ENCODE measurements at places on chromosomes 3 and 15.

- DNase-seq, result no peak
Observed at GRCh38 chr3:15787941-15788340, 9.8 kb downstream of the ANKRD28 start.

DNA sequence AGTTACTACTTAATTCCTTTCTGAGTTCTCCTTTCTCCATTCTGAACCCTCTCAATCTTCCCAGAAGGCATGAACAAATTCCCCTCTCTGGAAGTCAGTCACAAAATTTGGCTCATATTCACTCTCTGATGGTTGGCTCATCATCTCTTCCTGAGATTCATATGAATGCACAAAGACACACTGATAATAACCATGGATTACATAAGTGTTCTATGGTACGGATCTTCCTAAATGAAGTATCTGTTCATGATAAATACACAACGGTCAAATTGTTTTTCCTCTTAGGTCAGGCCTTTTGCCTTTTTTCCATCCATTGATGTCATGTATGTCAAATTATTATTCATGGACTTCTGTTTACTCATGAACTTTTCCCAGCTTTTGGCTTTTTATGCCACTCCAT is 162.6 kb downstream of the P2RY1 start:
- DNase-seq, result no peak

- DNase-seq, result no peak
Observed at GRCh38 chr15:63238171-63238570, 39.2 kb upstream of the APH1B start.

GRCh38 chr3:171607452-171607851 is 147.2 kb upstream of the TNIK start:
- DNase-seq, result no peak

DNA sequence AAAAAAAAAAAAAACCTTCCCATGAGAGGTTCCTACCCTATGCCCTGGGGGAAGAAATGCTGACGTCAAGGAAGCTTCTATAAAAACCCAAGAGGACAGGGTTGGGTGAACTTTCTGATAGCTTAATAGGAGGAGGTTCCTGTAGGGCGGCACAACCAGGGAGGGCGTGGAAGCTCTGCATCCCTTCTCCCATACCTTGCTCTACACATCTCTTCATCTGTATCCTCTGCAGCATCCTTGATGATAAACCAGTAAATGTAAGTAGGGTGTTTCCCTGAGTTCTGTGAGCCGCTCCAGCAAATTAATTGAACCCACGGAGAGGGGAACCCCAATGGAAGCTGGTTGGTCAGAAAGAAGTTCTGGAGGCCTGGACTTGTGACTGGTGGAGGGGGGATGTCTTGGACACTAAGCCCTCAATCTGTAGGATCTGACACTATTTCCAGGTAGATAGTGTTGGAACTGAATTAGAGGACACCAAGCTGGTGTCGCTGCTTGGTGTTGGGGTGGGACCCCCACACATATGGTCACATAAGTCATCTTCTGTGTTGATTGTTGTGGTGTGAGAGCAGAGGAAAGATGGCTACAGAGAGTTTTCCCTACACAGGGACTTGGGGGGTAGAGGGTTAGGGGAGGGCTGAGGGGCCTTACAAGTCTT is 91.5 kb downstream of the ST6GAL1 start:
- DNase-seq, result no peak

GRCh38 chr3:308597-309321 is 112.2 kb downstream of the CHL1 start:
- DNase-seq, result no peak

- DNase-seq, result no peak
Observed at GRCh38 chr3:89685731-89686130, 578.3 kb downstream of the EPHA3 start.

DNA sequence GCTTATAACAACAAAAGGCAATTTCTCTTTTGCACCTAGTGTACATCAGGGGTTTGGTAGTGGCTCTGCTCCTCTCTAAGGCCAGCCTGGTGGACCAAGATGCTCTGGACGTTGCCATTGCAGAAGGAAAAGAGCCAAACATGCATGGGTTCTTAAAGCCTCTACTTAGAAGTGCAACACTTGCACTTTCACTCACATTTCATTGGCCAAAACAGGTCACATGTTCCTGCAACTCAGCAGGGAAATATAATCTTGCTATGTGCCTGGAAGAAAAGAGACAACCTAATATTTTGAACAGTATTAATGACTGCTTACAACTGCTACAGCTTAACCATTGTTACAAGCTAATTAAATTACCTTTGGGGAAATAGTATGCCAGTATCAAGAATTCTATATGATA is 182.9 kb downstream of the IL5RA start:
- DNase-seq, result no peak

GRCh38 chr3:79724206-79724605 is 43.6 kb downstream of the ROBO1 start:
- DNase-seq, result no peak

DNA sequence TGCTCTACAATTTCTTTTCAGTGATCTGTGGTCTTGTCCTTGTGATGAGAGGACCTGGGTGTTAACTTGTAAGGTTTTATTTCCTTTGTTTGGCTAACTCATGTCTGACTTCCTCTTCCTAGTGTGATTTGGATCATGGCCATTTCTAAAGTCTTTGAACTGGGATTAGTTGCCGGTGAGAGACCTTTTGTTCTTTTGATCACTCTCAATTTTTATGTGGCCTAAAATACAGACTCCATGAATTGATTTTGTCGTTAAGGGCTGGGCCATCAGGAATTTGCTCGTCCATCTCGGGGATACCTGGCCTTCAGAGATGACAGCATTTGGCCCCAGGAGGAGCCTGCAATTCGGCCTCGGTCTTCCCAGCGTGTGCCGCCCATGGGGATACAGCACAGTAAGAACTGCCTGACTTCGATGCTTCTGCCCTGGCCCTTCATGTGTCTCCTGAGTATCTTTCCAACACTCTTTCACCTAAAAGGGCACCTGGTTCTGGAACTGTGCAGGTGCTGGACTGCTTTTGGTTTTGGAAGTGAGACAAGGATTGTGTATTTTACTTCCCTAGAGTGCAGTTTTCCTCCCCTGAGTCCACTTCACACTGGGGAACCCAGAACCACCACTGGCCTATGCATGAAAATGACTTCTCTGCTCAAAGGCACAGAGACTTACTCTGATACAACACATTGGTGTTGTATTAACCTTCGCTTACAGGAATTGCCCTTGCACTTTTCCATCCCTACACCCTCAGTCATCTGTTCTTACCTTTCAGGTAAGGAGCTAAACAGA is 13.1 kb upstream of the LRRC2 start:
- no peak for DNase-seq

DNA sequence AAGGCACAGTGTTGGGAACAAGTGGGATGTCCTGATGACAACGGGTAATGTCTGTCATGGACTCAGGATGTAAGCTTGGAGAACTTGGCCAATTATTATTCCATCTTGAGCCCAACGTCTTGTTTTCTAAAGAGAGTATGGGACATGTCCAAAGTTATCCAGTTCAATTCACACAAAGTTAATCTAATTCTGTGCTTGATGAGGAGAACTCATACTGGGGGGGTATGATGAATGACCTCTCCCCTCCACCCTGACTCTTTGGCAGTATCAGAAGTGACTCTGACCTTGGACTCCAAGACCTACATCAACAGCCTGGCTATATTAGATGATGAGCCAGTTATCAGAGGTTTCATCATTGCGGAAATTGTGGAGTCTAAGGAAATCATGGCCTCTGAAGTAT is 36.3 kb downstream of the TGM4 start:
- DNase-seq, result no peak

- no peak for DNase-seq
Observed at GRCh38 chr15:51290720-51291119, 47.7 kb downstream of the CYP19A1 start.
